Activated CD4-positive, CD25-positive, alpha-beta regulatory T cell treated with anti-CD3 and anti-CD28 coated beads, Interleukin-2, amount 50 U/mL, for 72 hours (primary cell): ENCODE measurements at places on chromosomes 5 and 9.

DNA sequence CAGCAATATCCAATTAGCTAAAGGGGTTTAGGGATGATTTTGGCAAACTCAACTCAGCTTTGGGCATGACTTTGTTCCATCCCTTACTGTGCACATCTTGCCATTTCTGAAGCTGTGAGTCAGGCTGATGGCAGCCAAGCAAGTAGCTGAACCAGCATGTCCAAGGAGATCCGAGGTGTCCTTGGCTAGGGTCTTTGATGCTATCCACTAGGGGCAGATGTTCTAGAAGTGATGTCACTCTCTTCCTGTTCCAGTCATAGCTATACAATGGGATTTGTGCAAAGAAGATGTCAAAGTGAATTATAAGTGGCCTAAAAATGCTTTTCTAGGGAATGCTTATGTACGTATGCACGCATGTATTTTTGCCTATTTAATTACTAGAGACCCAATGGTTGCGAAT is 160.8 kb upstream of the PAPPA start:
- no peak for DNase-seq

GRCh38 chr5:167899490-167900070 is 391.9 kb upstream of the WWC1 start:
- DNase-seq = no peak

DNA sequence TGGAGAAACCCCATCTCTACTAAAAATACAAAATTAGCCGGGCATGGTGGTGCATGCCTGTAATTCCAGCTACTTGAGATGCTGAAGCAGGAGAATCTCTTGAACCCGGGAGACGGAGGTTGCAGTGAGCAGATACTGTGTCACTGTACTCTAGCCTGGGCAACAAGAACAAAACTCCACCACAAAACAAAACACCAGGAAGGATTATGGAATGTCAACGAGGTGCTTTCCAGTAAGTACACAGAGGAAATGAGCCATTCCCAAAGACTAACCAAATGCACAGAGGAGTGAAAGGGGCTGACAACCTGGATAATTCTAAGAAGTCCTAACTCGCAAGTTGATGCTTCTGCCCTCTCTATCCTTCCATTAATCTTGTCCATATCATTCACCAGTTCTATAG is 126.1 kb upstream of the RETREG1 start:
- no peak for DNase-seq

- no peak for DNase-seq
These were observed 108.9 kb upstream of the LHFPL2 start for GRCh38 chr5:78757269-78758053.

DNA sequence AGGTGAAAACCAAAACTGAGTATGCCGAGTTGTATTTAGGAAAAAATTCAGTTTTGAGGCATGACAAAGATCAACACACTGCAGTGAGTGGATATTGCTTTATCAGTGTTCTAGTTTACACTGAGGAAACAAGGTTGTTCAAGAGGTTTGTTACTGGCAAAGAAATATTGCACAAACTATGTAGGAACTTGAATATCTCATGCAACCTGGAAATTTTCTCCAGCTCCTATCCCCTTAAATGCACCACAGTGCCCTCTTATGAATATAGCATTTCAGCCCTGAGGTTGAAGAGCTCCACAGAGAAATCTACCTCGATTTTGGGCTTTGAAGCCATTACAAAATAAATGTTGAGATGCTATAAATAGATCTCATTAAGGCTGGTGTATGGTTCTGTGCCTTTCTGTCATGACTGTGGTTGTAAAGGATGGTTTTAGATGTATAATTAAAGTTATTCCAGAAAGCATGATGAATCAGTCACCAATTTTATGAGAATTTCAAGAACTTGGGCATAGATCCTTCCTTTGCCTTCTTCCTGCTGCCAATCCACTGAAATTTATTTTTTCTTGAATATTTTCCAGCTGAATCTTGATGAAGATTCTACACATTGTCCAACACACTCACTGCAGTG is 159.3 kb downstream of the SPATA31D1 start:
- no peak for DNase-seq

GRCh38 chr5:88480801-88481499 is 212.3 kb upstream of the TMEM161B start:
- DNase-seq = no peak

DNA sequence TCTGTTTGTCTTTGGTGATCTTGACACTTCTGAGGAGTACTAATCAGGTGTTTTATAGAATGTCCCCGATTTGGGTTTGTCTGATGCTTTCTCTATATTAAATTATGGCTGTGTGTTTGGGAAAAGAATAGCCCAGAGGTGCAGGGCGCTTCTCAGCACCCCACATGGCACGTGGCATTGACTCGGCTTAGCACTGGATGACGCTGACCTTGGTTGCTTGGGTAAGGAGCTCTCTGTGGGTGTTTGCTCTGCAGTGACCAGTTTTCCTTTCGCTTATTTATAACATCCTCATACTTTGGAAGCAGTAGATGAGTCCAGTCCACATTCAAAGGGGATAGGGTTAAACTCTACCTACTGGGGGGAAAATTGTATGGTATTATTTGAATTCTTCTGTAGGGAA is 12.5 kb upstream of the FAM120AOS start:
- DNase-seq = no peak

GRCh38 chr5:166093312-166093711 is 2198.1 kb upstream of the WWC1 start:
- DNase-seq = no peak

DNA sequence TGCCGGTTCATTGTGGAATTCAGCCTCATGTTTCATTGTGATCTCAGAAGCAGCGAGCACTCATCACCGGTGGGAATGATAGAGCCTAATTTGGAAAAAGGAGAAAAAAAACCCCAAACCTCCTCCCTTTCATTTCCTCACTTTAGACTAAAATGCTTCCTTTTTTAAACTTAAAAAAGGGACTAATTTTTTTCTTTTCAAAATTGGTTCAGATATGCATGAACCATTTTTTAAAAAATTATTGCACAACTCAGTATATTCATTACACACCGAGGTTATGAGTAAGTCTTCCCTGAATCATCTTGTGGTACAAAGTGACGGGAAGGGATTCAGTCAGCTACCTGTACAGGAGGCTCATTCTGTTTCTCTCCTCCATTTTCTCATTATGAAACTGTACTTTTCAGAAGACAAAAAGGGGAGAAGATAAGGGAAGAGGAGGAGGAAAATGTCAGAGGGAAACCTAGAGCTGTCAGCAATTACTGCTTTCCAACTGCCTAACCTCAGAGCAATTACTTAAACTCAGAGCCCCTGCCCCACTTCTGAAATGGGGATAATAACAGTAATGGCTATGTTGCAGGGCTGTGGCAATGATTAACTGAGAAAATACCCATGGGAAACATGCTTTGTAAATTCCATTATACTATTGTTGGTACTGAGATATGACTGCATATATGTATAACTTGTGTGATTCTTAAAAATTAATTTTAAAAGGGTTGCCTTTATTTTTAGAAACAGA is 24.0 kb downstream of the GALNT10 start:
- DNase-seq = no peak
